ENCODE measurements at places on chromosomes 1 and 21. TPM values are rescaled to one million over a fixed set of nuclear protein-coding genes. Genes with fewer than 3 reads are reported as not detected.

The CD34 gene
- total RNA-seq, result not detected

The CDA gene
- 0.90 TPM for total RNA-seq

The CCDC30 gene
- total RNA-seq, result 0.18 TPM

The GUK1 gene
- 524 TPM for total RNA-seq

The F11R gene
- total RNA-seq, result 0.83 TPM

The NTMT2 gene
- not detected for total RNA-seq

The KRTAP6-3 gene
- not detected for total RNA-seq

The OR2T11 gene
- total RNA-seq, result not detected

The COL24A1 gene
- 2.5 TPM for total RNA-seq

The KIF21B gene
- 0.36 TPM for total RNA-seq

The KANK4 gene
- total RNA-seq, result not detected

The DRAM2 gene
- total RNA-seq, result 71.9 TPM

The OR10X1 gene
- not detected for total RNA-seq

The ESPN gene
- total RNA-seq, result under 0.01 TPM

The CR1 gene
- total RNA-seq, result not detected

The BATF3 gene
- 1.6 TPM for total RNA-seq

The ZYG11A gene
- 2.0 TPM for total RNA-seq

The OR6K3 gene
- not detected for total RNA-seq

The PADI4 gene
- total RNA-seq, result not detected

The CAMK2N1 gene
- total RNA-seq, result 10.2 TPM

The MYOCOS gene
- not detected for total RNA-seq

The DCDC2B gene
- not detected for total RNA-seq

The DIPK1A gene
- total RNA-seq, result 7.5 TPM

The ZNF648 gene
- total RNA-seq, result not detected

The TMCC2 gene
- total RNA-seq, result 2.0 TPM

The A3GALT2 gene
- not detected for total RNA-seq

The MOV10 gene
- total RNA-seq, result 36.7 TPM

The CCDC190 gene
- total RNA-seq, result 0.28 TPM

The APCS gene
- total RNA-seq, result not detected

Data from IMR-90 (cell line).